D341Med (cell line): ENCODE measurements at places on chromosomes 11 and 22.

DNA sequence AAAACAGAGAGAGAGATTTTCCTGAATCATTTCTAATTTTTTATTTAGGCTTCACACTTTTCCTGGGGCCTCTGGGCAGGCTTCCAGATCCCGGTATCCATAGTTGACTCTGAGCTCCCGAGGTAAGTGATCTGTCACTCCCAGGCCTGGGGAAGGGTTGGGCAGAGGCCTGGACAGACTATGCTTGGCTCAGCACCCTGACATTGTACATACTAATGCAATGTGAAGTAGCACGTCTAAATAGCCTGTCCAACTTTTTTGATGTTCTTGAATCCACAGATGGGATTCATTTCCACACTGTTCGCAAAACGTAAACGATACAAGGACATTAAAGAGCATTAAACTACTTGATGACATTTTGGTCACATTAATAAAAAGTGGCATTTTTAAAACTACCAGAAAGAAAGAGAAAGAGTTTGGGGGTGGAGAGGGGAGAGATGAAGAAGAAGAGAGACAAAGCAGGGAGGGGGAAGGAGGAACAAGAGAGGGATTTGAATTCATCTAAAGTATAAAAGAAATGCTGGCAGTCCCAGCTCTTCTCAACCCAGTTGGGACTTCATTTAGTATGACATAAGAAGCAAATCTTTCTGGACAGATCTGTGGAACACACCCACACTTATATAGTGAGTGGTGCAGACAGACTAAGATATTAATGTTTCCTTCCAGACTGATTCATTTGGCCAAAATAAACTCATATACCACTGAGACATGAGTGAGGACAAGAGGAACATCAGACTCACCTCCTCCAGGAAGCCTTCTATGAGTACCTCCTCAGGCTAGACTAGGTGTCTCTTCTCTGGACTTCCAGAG lies 514.2 kb downstream of the SOX6 start:
- no peak for DNase-seq

DNA sequence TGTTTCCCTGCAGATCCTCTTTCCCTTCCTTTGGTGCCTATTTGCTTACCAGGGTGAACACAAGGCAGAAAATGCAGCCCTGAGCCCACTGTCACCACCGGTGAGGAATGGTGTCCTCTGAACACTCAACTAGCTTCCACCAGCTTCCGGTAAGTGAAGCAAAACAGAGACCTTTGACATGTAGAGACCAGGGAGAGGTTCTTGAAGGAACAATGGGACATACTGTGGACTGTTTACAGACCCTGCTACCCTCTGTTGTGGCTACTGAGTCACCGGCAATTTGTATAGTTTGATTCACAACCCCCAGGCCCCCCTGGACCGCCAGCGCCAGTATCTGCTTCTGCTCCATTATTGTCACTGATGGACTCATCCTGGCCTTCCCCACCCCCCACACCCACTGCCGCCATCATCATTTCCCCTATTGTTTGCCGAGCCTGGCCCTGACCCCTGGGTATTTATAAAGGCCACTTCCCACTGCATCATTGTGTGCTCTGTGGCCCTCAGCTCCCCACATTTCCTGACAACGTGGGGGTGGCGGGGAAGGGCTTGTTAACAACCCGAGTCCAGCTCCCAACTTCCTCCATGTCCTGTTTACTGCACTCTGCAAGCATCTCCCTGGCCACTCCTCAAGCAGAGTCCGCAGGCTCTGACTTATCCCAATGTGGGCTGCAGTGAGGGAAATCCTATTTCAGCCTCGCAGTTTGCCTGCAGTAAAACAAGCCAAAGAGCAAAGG lies 252.9 kb downstream of the ETS1 start:
- DNase-seq: no peak

GRCh38 chr11:69218946-69219720 lies 63.4 kb downstream of the SMIM38 start:
- DNase-seq: no peak

DNA sequence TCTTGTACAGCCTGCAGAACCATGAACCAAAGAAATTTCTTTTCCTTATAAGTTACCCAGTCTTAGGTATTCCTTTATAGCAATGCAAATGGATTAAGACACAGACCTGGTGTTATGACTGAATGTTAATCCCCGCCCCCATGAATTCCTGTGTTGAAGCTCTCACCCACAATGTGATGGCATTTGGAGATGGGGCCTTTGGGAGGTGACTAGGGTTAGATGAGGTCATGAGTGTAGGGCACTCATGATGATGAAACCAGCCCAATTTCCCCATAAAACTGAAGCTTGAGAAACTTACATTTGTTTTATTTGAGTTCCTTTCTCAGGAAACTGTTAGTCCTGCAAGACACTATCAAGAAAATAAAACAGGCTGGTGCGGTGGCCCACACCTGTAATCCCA lies 115.8 kb upstream of the THY1 start:
- no peak for DNase-seq

- DNase-seq: no peak
These were observed 723.0 kb downstream of the KCNA4 start for GRCh38 chr11:29293825-29294224.
